ENCODE measurements at places on chromosomes 6 and 20. TPM values are rescaled to one million over a fixed set of nuclear protein-coding genes. Genes with fewer than 3 reads are reported as not detected.

The DIDO1 gene
- 55.3 TPM for total RNA-seq

The LY6G6F gene
- total RNA-seq, result not detected

The HLA-A gene
- 1,371 TPM for total RNA-seq

The ESR1 gene
- total RNA-seq, result 0.15 TPM

The TUBB1 gene
- not detected for total RNA-seq

The NR2E1 gene
- not detected for total RNA-seq

The RAD21L1 gene
- total RNA-seq, result not detected

The ULBP3 gene
- 1.2 TPM for total RNA-seq

DNA sequence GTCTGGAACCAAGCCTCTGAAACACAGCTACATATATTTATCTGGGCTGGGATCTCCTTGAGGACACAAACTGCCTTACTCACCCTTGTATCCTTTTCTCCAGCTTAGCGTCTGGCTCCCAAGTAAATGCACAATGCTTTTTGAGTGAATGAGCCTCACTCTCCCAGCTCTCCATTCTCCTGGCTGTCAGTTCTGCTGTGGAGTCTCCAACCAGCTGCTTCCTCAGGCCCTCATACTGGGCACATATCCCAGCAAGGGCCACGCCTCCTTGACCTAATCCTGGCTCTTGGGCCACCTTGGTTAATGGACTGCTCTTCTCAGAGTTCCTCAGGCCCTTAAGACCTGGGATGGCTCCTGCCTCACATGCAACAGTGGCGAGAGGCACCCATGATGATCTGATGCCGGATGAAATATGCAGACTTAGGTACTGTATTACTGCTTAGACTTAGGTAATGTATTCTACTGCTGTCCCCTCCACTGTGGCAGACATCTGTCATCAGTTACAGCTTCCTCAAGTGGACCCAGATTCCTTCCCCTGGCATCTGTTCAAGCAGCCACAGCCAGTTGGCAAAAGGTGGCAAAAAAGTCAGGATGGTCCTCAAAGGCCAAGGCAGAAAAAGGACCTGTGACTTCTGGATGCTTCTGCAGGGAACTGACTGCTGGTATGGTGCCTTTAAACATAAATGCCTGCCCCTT is 16.5 kb downstream of the SNHG17 start:
- no peaks in the 10 kb centered on the region for H3K27me3 ChIP-seq
- no peak overlapping the region for H3K4me3 ChIP-seq
- H3K36me3 ChIP-seq, result peaks cover 22% of the 10 kb centered on the region
- no peak for DNase-seq

DNA sequence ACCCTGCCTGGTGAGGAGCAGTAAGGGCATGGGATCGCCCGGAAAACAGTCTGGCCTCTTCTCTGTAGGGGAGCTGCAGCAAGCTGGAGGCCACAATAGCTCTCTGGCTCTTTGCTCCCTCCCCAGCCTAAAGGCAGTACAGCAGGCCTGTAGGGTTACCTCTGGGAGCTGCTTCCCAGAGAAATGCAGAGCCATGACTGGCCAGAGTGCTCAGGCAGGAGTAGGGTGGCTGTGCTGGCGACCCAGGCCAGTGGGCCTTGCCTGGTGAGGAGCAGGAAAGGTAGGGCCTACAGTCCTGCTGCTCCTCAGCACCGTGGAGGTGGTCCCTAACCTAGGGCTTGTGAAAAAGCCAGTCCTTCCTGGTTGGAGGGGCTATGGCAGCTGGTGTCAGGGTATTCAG is 129.9 kb upstream of the CHD6 start:
- no peaks in the 10 kb centered on the region for H3K4me1 ChIP-seq
- no peaks in the 10 kb centered on the region for H3K36me3 ChIP-seq
- DNase-seq, result no peak
- H3K4me3 ChIP-seq, result no peak overlapping the region

DNA sequence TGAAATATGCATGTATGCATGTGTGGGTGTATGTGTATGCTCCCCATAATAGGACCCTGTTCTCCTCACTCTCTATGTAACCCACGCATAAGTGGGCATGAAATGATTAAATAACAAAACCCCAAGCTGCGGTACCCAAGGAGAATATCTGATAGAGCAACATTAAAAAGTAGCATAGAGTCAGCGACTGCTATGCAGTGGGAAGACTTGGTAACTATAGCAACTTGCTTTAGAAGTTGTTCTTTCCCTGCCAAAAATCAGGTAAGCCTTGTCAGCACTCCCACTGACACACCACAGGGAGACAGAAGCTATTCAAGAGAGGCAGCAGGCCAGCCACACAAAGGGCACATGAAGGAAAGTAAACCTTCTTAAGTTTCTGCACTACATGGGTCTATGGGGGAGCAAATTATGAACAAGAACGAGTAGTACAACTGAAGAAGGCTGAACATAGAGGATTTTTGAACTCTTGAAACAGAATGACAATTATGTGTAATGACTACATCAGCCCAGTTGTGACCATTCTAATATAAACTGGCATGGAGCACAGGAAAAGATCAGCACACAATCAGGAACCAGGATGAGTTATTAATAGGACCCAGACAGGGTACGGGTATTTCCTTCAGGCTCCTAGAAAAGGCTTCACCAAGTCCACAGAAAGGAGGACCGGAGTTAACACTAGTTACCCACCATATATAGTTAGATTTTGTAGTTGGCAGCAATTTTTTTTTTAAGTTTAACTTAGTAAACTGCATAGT is 89.9 kb downstream of the GPR6 start:
- peaks cover 5% of the 10 kb centered on the region for H3K27me3 ChIP-seq
- no peaks in the 10 kb centered on the region for H3K36me3 ChIP-seq
- no peak for DNase-seq
- H3K4me1 ChIP-seq, result no peaks in the 10 kb centered on the region
- no peak overlapping the region for H3K27ac ChIP-seq
- no peak overlapping the region for H3K4me3 ChIP-seq

GRCh38 chr20:3168829-3169590 is 4.3 kb downstream of the LZTS3 start:
- H3K36me3 ChIP-seq, result no peaks in the 10 kb centered on the region
- no peak overlapping the region for H3K27ac ChIP-seq
- no peak for DNase-seq
- H3K27me3 ChIP-seq, result peaks cover 3% of the 10 kb centered on the region
- no peak overlapping the region for H3K4me3 ChIP-seq

GRCh38 chr6:37017606-37018197 is 12.2 kb downstream of the FGD2 start:
- H3K27me3 ChIP-seq, result no peaks in the 10 kb centered on the region
- no peak overlapping the region for H3K4me3 ChIP-seq
- DNase-seq, result no peak
- H3K36me3 ChIP-seq, result no peaks in the 10 kb centered on the region

DNA sequence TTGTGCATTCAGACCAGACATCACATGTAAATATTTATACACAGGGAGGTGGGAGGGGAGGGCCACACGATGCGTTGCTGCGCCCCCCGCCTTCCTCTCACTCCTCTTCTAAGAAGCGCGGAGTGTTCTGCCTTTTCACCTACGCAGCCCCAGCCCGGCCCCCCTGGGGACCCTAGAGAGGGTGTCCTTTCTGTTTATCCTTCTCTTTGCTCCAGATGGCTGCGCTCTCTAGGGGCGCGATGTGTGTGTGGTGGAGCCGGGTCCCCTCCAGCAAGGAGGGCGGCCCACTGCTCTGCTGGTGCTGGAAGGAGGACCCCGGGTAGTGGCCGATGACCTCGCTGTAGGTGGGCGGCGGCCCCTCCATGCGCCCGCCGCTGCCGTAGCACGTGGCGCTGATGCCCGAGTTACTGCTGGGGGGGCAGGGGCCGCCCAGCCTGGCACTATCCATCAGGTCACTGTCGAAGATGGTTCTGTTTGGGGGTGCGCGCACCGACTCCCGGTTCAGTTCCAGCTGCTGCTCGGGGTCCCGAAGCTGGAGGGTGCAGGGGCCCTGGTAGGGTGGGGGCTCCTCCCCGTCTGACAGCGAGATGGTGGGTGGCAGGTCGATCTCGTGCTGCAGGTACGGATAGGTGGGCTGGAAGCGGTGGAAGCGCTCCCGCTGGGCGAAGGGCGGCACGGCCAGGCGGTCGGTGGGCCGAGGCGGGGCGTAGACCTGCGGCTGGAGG is 31.8 kb upstream of the ZBP1 start:
- peak; percentile 46 for DNase-seq
- no peaks in the 10 kb centered on the region for H3K27me3 ChIP-seq
- no peak overlapping the region for H3K27ac ChIP-seq
- no peaks in the 10 kb centered on the region for H3K36me3 ChIP-seq
- no peak overlapping the region for H3K4me3 ChIP-seq

DNA sequence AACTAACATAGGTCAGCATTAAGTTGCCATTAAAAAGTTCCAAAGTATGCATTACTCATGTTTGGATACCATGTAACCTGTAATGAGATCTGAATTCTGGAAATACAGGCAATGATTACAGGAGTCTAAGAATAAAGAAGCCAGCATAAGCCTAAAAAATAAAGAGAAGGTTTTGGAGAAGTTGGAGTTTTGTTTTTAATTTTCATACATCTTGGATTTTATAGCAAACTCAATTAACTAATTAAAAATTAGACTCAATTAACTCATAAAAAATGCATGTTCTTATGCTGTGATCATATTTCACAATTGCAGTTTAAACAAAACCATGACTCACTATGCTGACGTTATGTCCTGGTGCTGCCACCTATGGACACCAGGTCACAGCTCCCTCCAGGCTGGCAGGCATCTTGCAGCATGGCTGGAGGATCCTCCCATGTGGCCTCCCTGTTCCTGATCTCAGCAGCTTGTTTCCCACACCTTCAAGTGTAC is 648.8 kb upstream of the AGPAT4 start:
- H3K27me3 ChIP-seq, result no peaks in the 10 kb centered on the region
- H3K4me1 ChIP-seq, result no peaks in the 10 kb centered on the region
- H3K27ac ChIP-seq, result no peak overlapping the region
- no peaks in the 10 kb centered on the region for H3K36me3 ChIP-seq
- no peak for DNase-seq
- no peak overlapping the region for H3K4me3 ChIP-seq

DNA sequence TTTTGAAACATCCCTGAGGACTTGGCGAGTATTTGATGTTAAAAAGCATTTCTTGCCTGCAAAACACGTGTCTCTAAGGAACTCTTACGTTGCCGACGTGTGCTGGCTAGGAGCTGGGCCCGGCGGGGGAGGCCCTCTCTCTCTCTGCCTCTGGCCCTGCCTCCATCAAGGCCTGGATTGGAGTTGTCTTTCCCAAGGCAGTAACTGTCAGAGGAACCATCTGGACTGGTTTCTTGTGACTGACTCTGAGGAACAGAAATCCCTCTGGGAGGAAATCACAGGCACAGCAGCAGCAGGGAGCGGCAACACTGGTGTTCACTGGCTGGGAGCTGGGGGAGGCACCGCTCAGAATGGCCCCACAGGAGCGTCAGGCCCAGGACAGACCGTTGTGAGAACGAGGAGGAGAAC is 244.2 kb downstream of the NRN1 start:
- H3K27ac ChIP-seq, result no peak overlapping the region
- no peaks in the 10 kb centered on the region for H3K4me1 ChIP-seq
- H3K4me3 ChIP-seq, result no peak overlapping the region
- H3K27me3 ChIP-seq, result no peaks in the 10 kb centered on the region
- no peaks in the 10 kb centered on the region for H3K36me3 ChIP-seq
- no peak for DNase-seq

GRCh38 chr6:107235511-107235910 is 120.2 kb upstream of the BEND3 start:
- H3K4me1 ChIP-seq, result no peaks in the 10 kb centered on the region
- no peaks in the 10 kb centered on the region for H3K36me3 ChIP-seq
- no peak overlapping the region for H3K4me3 ChIP-seq
- no peaks in the 10 kb centered on the region for H3K27me3 ChIP-seq
- no peak for DNase-seq

DNA sequence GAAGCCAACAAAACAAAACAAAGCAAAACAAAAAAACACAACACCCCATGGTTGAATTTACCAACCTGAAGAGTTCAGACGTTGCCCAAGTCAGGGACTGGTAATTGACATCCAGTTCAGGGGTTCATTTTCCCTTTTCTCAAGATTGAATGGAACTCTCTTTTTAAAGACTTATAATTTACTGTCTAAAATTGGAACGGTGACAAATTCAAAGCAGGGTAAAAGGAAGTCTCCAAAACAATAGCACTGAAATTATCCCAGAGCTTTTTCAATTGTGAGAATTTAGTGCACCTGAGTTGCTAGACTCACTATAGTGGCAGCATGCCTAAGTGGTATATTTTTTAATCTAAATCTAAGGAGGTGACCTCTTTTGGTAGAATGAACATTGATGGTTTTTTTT is 90.9 kb upstream of the PREP start:
- DNase-seq, result no peak
- no peaks in the 10 kb centered on the region for H3K36me3 ChIP-seq
- H3K4me3 ChIP-seq, result no peak overlapping the region
- H3K4me1 ChIP-seq, result no peaks in the 10 kb centered on the region

GRCh38 chr6:23350752-23351453 is 775.1 kb upstream of the NRSN1 start:
- no peaks in the 10 kb centered on the region for H3K4me1 ChIP-seq
- H3K27ac ChIP-seq, result no peak overlapping the region
- no peaks in the 10 kb centered on the region for H3K36me3 ChIP-seq
- DNase-seq, result no peak

DNA sequence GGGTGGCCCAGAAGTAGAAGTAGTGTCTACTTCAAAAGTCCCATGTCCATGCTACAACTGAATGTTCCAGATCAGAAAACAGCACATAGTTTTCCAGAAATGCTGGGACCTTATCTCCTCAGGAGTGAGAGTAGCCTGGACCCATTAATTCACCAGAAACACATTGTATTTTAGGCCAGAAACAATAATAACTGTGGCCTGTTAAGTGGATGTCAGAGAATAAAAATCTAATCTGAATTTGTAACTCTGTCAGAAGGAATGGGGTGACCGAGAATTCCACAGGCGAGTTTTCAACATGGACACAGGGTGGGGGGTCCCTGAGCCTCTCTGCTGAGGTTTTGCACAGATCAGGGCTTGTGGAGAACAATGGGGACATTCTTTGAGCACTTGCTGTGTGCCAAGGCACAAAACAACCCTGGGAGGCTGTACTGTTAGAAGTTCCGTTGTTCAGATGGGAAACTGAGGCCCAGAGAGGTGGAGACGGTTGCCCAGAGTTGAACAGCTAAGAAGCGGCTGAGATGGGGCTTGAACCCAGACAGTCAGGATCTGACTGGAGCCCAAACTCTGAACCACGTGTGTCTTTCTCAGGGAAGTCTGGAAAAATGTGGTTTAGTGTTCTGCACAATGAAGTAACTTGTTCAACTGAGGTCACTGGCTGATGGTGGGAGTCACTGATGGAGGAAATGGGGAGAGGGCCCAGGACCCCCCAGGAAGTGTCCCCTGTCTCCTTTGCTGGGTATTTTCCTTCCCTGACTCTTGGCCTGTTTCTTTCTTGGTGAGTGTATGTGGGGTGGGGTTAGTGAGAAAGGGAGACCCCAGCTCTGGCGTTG is 44.2 kb downstream of the SNAI1 start:
- no peaks in the 10 kb centered on the region for H3K4me1 ChIP-seq
- H3K36me3 ChIP-seq, result no peaks in the 10 kb centered on the region
- no peak for DNase-seq

DNA sequence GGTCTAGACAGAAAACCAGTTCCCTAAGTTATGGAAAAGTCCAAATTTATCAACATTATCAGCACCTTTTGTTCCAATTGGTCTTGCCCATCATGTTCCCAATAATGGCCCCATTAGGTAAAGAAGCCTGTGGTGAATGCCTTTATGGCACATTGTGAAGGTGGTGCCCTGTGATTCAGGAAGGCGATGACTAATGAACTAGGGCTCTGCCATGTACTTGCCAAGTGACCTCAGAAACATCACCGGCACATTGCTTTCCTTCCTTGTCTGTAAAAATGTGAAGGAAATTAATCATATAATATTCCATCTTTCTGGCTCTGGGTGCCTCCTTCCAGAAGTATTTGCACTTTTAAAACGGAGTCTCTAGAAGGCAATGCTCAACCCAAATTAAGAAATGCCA is 132.3 kb downstream of the UNC5CL start:
- no peaks in the 10 kb centered on the region for H3K4me1 ChIP-seq
- no peak overlapping the region for H3K4me3 ChIP-seq
- no peaks in the 10 kb centered on the region for H3K27me3 ChIP-seq
- no peak overlapping the region for H3K27ac ChIP-seq
- no peaks in the 10 kb centered on the region for H3K36me3 ChIP-seq
